AG10803 (cell line): ENCODE measurements at places on chromosomes 7 and 10.

GRCh38 chr10:25902002-25902401 is 32.0 kb upstream of the MYO3A start:
- DNase-seq, result no peak

- no peak for DNase-seq
Measured at GRCh38 chr7:102081244-102081627, 205.4 kb upstream of the SH2B2 start.

DNA sequence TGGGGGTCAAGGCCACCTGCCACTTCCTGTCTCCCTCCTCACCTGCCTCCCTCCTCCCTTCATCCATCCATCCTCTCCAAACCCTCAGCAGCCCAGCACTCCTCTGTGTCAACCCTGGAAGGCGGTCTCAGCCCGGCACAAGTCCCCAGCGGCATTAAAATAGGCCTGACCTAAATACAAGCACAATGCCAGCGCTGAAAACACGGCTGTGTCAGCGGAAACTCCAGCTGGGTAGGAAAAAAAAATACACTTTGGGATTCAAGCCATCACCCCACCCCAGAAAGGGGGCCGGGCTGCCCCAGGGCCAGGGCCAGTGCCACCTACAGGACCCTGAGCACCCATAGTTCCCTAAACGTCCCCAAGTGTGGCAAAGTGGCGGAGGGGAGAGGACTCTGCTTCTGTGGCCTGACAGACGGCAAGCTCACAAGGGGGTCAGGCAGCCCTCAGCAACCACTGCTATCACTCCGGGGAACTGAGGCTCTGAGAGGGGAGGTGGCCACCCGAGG is 22.7 kb upstream of the GTF2IRD1 start:
- DNase-seq, result no peak

- peak; percentile 13 for DNase-seq
Measured at GRCh38 chr10:49457686-49458085, 61.8 kb upstream of the DRGX start.

GRCh38 chr7:123645516-123645915 is 10.2 kb upstream of the LMOD2 start:
- DNase-seq, result no peak

DNA sequence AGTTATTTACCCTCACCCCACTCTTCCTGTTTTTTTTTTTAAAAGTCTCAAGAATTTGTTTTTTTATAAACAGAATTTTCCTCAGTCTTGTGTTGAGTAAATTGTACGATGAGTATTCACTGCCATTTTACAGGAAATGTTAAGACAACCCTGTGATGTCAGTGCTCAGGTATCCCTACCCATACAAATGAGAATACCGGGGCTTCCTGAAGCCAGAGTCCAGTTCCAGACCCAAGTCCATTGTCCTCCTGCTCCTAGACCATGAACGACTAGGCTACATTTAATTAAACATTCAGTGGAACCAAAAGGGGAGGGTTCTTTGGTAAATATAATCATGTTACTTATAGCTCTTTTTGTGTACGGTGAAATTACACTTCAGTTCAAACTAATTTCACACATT is 79.2 kb downstream of the GNAI1 start:
- DNase-seq, result no peak

DNA sequence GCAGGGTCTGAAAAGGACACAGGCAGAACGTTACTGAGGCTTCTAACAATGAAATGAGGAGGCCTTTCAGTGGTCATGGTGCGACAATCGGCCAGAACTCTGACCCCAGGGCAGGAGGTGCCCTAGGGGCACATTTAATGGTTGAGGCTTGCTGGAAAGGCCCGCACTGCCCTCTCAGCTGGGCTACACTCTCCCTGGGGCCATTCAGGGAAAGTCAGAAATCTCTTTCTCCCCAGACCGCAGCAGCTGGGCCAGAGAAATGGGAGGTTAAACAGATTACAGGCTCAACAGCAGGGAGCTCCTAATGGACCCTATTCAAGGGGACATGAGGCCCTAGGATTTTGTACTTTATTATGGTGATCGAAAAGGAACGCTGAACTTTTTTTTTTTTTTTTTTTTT is 85.6 kb upstream of the FGFR2 start:
- DNase-seq, result no peak

DNA sequence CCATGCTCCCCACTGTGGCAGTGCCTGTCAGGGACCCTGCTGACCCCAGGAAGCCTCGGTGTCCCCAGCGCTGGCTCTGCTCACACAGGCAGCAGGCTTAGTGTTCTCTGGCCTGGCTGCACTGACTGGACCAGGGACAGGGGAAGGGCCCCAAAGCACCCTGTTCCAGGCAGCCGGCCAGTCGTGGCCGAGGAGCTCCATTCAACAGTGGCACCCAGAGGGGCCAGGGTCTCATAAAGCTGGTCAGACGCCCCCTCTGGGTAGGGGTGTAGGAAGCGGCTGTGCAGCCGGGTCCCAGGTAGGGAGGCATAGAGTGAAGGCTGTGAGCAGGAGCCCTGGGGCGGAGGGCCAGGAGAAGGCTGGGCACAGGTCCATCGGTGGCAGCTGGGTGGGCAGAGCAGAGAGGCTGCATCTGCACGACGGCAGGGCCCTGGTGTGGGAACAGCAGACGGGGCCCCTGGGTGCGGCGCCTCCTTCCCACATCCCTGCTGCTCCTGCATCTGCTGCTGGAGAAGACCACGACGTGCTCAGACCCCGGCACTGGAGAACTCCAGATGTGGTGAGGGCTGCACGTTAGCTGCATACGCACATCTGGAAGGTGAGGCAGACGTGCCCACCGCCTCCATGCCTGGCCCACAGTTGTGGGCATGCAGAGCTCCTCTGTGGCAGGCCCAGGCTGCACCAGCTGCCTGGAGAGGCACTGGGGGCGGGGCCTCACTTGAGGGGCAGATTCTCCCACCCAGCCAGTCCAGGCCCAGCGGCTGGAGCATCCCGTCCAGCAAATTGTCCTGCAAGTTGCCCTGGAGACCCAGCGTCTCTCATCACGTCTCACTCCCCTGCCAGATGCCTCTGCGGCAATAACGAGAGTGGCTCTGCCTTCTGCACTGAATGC is 25.1 kb downstream of the MNX1 start:
- DNase-seq, result no peak

DNA sequence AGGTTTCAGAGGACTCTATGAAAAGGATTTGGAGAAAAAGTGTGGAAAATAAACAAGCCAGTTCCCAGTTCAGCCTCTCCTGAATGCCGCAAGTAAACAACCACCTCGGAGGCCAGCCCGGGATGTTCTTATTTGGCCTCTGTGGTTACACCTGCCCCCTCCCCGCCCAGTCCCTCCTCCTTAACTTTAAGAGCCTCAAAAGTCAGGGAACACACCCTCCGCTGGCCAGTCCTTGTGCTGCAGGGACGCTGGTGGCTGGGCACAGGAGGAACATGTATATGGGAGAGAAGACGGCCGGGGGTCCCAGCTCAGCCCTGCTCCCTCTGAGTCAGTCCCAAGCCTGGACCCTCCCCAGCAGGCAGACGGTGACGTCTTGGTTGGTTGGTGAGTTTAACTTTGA is 6.1 kb downstream of the CHST3 start:
- no peak for DNase-seq

GRCh38 chr7:152590481-152590880 is 85.5 kb downstream of the XRCC2 start:
- DNase-seq, result no peak

DNA sequence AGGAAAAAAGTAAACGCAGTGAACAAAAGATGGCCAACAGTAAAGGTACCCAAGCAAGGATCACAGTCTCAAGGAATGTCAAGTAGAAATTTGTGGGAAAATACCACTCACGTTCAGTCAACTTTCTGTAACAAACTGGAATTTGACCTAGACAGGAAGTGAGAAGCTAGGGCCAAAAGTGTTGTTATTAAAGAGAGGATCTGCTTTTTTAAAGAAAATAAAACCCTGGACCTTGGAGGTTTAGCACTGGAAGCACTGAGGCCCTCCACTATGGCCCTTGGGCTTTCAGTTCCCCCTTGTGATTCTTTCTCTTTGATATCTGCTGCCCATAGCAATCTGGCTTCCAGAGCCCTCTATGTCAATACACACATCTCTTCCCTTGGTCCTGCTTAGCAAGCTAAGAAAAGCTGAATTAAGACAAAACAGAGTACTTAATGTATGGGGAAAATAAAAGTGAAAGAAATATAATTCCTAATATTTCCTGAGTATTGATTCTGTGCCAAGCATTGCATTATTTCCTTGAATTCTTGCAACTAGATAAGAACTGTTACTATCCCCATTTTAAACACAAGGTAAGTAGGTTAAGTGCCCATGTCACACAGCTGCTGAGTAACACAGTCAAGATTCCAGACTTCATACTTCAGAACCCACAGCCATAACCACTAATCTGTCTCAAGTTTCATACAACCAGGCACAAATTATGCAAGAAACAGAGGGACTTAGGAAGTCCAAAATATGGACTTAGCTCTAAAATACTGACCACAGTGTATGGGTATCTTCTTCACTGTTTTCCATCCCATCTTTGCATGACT is 2.6 kb upstream of the ZNF438 start:
- peak; percentile 98 for DNase-seq

DNA sequence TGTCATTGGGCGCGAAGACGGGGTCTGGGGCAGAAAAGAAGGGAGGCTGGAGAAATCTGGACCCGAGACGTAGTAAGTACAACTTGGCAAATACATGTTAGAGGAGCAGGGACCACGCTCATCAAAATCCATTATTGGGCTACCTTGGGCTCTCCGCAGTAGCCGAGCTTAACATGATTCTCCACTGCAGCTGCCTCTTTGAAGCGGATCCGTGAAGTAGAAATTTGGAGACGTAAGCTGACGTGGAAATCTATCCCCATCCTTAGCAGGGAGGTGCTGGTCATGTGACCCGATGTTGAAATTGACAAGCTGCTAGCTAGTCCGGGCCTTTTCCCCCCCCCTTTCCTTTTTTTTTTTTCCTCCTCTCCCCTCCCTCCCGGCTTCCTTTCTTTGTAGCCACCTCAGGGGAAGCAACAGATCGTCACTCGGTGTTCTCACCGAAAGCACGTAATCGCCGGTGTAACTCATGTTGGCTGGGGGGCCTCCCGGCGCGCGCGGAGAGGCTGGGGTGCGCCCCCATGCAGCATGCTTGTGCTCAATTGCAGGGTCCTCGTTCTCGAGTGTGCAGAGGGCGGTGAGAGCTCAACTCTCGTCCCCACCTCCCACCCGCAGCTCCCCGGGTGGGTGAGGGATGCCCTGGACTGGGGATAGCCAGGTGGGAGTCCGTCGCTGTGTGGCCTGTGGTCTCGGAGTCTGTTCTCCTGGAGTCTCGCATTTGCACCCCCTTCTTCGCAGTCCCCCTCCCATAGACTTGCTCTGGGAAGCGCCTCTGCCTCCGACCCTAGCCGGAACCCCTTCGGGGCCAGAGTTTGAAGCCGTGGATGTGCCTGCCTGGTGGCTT is at the start of gene HOXA11:
HOXA11 (minus strand) TSS at position 220 of the 841 bp plus-strand sequence; CDS start at position 132, 88 bp downstream.
- peak; percentile 91 for DNase-seq

DNA sequence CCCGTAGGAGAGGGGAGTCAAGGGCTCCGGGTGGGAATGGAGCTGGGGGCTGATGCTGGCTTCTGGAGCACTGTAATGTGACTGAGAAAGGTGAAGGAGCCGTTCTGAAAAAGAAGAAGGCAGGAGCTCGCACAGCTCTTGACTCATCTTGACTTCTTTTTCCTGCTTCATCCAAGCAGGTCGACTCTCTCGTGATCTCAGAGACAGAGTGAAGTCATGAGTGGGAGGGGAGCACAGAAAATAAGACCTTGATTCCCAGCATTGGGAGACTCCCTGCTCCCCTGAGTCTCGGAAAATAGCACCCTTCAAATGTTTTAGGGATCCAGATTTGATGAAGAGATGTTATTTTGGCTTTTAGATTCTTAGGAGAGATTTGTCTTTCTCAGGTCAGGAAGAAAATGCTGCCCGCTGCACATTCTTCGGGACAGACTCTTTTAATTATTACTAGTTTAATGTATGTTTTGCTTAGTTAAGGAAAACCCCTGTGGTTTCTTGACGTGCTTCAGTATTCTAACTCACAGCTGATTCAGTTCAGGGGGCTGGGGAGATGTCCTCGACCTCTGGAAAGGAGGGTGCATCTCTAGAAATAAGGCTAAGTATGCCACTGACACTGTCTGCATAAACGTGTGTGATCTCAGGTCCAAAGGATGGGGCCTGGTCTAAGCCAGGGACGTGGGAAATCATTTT is 34.1 kb downstream of the EGFR start:
- peak; percentile 32 for DNase-seq

DNA sequence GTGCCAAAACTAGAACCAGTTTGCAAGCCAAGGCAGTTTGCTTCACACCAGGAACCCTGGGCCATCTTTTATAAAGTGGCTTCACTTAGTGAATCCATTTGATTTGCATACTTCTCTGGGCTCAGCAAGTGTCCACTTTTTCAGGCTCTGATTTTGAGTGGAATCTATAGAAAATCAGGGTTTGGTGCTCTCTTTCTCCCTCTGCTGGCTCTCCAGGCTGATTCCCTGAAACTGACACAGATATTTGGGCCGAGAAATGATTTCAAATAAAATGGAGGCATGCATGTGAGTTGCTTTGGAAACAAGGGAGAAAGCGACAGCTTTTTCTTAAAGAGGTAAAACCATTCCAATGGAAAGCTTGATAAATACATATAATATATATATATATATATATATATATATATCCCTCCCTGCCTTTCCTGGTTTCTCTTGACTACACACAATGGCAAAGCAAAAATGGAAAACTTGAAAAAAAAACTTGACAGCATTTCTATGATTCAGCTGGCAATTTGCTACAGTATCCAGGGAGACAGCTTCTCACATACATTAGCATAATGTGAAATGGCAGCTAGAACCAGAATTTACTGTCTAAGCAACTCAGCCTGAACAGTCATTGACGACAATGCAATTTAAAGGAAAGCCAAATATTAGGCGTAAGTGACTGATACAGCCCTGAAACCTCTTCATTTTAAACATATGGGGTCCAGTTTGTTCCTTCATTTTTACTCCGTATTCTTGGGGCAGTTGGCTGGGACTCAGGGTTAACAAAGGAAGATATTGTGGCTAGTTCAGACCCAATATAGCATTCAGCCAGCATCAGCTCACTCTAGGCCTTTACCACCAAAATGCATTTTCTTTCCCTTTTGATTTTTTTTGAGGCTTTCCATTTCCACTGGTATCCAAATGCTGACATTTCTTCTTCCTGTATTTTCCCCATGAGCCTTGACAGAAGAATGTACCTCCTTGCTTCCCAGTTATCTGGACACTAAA is 188.5 kb downstream of the TMEM178B start:
- DNase-seq, result no peak

DNA sequence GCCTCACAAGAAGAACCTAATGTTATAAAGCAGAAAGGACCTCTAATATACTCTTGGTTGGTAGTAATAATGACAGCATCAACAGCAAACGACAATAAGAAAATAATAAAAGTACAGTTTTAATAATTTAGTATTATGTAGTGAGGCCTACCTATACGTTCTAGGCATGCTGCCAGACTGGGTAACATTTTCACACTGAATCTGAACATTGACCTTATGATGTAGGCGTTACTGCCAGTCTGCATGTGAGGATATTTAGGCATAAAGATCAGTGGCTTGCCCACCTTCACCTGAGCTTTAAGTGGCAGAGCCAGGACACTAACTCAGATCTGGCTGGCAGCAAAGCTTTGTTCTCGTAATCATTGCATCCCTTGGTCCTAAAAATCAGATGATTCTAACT is 2.5 kb downstream of the FGL2 start:
- no peak for DNase-seq

- peak; percentile 56 for DNase-seq
Measured at GRCh38 chr10:29841724-29842649, 207.2 kb upstream of the SVIL start.
